Neural crest cell (in vitro differentiated cells): ENCODE measurements at places on chromosomes 5 and 9. TPM values are rescaled to one million over a fixed set of nuclear protein-coding genes. Genes with fewer than 3 reads are reported as not detected.
A peak's percentile ranks its signal among the peaks of the same experiment; 100 is the strongest.

DNA sequence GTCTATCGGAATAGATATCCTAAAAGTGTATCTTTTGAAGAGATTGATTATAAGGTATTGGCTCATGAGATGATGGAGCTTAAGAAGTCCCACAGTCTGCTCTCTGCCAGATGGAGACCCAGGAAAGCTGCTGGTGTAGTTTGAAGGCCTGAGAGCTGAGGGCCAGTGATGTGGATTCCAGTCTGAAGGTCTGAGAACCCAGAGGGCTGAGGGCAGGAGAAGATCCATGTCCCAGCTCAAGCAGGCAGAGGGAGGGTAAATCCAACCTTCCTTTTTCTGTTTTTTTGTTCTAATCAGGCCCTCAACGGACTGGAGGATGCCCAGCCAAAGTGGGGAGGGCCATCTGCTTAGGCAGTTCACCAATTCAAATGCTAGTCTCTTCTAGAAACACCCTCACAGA, 11.0 kb upstream of the ABL1 start:
- DNase-seq = no peak

The PCDHA13 gene
- total RNA-seq = 1.2 and 1.3 TPM in 2 replicates

GRCh38 chr5:166671811-166672210, 1619.6 kb upstream of the WWC1 start:
- no peak for DNase-seq

- no peak for DNase-seq
Measured at GRCh38 chr9:136206602-136207275, 1.8 kb upstream of the LHX3 start.

- no peak for DNase-seq
Measured at GRCh38 chr9:79574781-79575180, 3.0 kb downstream of the TLE4 start.

GRCh38 chr9:95067897-95068296, 249.6 kb downstream of the FANCC start:
- DNase-seq = no peak

- DNase-seq = no peak
Measured at GRCh38 chr9:84070590-84070989, 90.0 kb downstream of the RMI1 start.

DNA sequence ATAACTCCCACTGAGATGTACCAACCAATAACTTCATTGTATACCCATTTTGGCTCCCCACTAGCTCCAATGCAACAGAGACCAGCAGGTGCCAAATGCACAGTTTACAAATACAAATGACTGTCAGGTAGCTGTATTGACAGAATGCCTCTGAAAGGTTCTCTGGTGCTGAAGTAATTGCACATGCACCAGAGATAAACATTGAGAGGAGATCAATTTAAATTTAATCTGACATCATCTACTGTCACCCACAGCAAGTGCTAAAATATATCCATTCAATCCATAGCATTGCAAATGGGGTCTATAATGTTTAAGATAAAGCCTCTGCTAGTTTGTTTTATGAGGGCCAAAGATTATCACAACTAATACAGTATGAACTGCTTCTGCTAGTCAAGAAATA, 80.2 kb downstream of the STX17 start:
- DNase-seq = no peak

The NEUROG1 gene
- total RNA-seq = 7.3 and 7.8 TPM in 2 replicates

DNA sequence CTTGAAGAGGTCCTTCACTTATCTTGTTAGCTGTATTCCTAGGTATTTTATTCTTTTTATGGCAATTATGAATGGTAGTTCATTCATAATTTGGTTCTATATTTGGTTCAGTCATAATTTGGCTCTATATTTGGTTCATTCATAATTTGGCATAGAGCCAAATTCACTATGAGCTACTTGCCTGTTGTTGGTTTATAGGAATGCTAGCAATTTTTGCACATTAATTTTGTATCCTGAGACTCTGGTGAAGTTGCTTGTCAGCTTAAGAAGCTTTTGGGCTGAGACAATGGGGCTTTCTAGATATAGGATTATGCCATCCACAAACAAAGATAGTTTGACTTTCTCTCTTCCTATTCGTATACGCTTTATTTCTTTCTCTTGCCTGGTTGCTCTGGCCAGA, 142.2 kb downstream of the PLCXD3 start:
- DNase-seq = no peak

DNA sequence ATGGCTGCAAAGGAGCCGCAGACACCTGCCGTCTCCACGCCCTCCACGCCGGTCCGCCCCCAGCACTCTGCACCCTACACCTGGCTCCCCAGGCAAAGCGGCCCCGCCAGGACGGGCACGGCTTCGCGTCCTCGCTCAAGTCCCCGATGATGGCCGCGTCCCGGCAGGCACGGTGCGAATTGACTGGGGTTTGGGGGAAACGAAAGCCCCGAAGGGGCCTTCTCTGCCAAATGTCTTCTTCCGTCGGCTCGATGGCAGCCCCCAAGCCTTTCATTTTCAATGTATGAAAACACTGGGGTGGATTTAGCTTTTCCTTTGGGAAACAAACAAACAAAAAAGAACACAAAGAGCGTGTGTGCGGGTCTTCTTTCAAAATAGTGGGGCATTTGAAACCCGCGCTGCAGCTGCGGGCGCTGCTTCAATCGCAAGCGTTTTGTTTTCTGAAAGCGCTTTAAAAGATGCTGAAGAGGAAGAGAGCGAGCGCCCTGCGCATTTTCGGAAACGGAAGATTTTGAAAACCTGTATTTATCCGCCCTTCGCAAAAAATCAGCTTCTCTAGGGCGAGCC, 160.0 kb downstream of the RMI1 start:
- no peak for DNase-seq

- DNase-seq = no peak
Measured at GRCh38 chr9:2872250-2872930, 28.5 kb upstream of the PUM3 start.

GRCh38 chr9:31958572-31958971, 425.9 kb upstream of the ACO1 start:
- DNase-seq = no peak

The LCN10 gene
- total RNA-seq = not detected in 2 replicates

The PCDHGB1 gene
- 2.8 and 3.0 TPM in 2 replicates for total RNA-seq

DNA sequence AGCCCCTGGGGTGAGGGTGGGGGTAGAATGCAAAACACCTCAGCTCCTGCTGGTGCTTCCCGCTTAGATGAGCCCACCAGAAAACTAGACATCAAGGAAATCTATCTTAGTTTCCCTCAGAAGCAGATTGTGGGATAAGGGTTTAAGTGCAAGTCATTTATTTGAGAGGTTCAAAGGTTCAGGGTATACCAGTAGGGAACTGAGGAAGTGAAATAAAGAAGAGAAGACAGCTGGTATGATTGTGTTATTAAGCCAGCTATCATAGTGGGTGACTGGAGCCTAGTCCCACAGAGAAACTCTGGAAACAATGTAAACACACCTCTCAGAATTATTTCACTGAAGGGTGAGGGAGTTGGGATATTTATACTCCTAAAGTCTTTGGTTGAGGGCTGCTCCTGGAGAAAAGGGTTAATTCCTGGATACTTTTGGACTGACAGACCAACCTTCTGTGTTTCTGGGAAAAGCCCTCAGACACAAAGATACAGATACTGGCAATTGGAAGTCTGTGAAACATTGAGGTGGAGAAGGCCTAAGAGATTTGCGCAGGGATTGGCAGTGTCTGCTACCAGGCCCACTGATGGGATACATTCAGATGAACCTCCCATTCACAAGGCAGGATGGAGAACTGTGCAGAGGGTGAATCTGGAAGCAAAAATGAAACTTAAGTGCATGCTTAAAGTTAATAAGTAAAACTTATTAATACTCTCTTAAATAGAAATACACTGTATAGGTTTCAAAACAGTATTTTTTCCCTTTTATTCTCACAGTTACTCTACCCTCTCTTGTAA, 6.4 kb upstream of the DCTN4 start:
- DNase-seq = no peak

DNA sequence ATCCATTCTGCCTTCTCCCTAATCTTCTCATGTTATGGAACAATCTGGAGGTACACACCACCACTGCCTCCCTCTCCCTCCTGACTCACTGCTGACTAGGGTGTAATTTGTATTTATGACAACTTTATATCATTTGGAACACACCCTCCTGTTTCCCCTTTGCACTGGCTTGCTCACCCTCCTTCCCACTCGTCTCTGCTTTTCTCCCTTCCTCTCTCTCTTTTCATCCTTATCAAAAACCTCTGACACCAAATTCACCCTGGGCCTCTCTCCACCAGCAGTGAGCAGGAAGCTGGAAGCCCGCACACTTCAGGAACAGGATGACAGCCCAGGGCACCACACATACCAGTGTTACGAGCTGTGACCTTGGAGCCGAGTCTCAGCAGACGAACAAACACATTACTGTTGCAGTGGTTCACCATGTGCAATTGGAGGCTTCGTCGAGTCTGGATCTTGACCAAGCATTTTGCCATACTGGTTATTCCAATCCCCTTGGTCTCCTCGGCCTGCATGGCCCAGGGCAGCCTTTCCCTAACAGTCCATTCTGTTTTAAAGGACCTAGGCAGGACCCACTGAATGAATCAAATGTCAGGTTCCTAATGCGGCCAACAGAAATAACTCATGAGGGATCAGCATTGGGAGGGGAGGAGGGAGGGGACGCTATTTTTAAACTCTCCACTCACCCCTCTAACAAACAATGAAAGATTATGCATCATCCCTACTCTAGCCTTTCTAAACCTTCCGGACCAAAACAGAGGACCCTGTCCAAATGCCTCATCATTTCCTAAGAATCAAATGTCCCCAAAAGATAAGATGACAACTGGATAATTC, 203.9 kb upstream of the RASEF start:
- peak; percentile 11 for DNase-seq

The EQTN gene
- 0.39 and 0.40 TPM in 2 replicates for total RNA-seq

DNA sequence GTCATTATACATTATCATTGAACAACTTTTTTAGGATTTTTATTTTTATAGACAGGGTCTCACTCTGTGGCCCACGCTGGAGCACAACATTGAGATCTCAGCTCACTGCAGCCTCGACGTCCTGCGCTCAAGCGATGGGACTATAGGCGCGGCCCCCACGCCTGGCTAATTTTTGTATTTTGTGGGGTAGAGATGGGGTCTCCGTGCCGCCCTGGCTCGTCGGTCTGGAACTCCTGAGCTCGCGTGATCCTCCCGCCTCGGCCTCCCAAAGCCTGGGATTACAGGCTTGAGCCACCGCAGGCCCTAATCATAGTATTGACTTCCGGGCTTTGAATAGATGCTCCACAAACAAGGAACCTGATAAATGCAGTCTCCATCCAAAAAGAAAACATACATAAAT, 1.4 kb upstream of the EDF1 start:
- DNase-seq = no peak

The TYRP1 gene
- not detected in 2 replicates for total RNA-seq

DNA sequence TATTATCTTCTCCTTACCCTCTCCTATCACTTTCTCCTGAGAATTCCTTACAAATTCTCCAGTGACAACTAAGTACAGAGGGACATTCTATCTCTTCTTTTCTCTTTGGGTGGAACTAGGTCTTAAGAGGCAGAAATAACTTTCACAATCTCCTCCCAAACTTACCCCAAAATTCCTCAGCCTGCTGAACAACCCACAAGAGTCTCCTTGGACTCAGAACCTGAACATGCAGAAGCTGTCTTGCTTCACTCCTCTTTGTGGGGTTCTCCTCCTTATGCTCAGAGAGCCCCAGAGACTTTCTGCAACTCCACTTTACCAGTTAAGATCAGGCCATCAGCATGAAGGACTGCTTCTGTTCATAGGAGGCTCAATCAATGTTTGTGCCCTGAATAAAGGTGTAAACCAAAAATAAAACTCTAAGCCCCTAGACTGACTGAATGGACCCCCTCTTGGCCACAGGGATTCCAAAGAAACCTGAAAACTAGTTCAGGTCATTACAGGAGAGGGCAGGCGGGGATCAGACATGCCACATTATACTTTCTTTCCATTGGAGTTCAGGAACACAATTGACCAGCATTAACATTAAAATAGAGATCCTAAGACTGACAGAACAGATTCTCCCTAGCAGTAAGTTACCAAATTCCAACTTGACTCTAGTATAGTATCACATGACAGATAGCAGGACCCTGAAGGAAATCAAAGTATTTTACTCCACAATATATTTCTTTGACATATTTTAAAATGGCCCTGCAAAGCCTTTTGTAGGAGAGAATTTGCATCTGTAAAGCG, 179.7 kb upstream of the FBXL17 start:
- no peak for DNase-seq

GRCh38 chr5:65927503-65928321, 1.3 kb downstream of the ERBIN start:
- no peak for DNase-seq

The SERINC5 gene
- total RNA-seq = 7.9 and 8.3 TPM in 2 replicates

DNA sequence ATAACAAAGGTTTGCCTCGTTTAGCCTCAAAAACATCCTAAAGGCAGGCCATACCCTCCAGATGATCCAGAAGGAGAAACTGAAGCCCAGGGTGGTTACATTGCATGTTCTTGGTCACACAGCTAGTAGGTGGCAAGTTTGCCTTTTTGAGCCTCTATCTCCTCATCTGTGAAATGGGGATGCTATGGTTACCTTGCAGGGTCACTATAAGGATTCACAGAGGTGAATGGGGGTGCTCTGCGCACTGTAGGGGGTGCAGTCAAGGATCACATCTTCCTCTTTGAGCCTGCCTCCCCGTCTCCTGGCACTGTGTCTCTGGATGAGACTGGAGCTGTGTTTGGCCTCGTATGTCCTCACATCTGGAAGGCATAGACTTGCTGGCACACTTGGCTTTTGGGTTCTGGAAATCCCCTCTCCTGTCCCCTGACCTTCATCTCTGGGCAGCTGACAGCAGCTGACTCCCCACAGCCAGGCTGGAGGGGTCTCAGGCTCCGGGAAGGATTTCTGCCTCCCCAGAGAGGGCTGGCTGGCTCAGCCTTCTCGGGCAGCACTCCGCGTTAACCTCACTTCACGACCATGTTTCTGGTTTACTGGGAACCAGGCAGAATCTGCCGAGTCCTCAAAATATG, 167.7 kb downstream of the RGS3 start:
- DNase-seq = no peak

- DNase-seq = no peak
Measured at GRCh38 chr9:124742940-124743339, 28.2 kb downstream of the NR6A1 start.

The ZNF618 gene
- total RNA-seq = 60.8 and 64.2 TPM in 2 replicates

DNA sequence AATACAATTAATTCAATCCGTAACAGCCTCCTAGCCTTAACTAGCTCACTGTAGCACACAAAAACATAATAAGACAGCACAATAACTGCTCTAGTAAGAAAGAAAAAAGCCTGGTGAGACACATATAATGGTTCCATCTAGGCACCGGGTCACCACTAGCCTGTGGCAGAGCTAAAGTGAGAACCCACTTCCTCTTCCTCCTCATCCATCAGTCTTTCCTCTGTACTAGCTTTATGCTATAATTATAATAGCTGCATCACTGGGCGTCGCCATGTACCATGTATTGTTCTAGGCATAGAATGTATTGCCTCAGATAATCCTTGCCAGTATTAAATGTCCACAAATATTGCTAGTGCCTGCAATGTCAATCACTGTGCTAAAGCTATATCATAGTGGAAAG, 23.1 kb downstream of the ADRB2 start:
- DNase-seq = no peak
